Progenitor cell of endocrine pancreas (in vitro differentiated cells): ENCODE measurements at places on chromosomes 16 and 17. TPM values are rescaled to one million over a fixed set of nuclear protein-coding genes. Genes with fewer than 3 reads are reported as not detected.

DNA sequence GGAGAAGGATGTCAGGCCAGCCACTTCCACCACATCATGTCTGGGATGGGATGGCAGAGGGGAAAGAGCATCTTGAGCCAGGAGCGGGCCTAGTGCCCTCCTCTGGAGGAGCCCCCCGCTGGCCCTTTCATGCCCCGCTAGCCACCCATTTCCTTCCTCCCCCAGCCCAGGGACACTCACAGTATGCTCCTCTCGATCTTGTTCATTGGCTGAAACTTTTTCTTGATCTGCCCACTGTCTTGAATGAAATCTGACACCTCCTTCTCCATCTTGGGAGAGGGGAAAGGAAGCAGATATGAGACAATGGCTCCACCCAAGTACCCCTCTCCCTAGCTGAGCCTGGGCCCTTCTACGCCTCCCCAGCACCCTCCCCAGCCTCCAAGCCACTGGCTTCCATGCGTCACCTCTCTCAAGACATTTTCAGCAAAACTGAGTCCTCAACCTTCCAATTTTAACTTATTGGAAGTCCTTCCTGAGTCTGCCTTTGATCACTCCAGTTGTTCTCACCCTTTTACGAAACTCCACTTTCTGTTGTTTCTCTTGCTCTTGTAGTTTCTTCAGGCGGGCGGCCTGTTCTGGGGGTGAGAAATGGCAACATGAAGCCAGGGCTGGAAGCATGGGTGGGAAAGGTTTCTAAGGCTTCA lies 7.2 kb downstream of the SPAG7 start:
- no peak for DNase-seq

The GUCY2D gene
- not detected in 2 replicates for total RNA-seq

- no peak for DNase-seq
These were observed 14.2 kb upstream of the CBFB start for GRCh38 chr16:67014634-67015312.

DNA sequence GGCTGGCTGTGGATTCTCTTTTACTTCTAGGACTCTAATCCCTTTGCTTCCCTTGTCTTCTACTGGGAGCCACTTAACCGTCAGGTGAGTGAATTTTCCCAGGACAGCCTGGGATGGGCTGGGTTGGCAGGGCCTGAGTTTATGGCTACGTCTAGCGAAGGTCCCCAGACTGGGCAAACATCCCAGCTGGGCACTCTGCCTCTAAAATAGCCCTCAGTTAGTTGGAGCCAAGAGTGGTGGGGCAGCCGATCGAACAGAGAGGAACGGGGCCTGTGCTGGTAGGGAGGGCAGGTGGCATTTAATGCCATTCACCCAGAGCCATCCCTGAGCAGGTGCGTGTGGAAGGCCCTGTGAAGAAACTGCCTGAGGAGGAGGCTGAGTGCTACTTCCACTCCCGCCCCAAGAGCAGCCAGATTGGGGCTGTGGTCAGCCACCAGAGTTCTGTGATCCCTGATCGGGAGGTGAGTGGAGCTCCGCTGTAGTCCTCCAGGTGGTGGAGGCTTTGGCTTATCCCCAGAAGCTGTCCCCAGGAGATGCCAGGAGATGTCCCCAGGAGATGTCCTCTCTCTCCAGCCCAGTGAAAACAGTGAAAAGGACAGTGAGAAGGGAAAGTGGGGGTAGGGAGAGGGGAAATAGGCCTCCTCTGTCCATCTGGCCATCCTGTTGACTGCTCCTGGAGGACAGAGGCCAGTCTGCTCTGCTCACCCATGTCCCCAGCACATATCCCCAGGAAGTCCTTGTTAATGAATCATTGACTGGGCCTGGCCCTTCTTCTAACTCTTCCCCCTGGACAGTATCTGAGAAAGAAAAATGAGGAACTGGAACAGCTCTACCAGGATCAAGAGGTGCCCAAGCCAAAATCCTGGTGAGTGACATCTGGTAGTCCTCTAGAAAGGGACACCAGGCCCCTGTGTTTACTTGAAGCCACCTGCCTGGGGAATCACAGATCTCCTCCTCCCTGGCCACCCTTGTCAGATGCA lies 4.4 kb downstream of the PNPO start:
- DNase-seq: no peak

The MYH1 gene
- total RNA-seq: not detected in 2 replicates
